Skin of body (tissue), 3 donors: ENCODE measurements at places on chromosomes 2 and 18.
A peak's percentile ranks its signal among the peaks of the same experiment; 100 is the strongest.

DNA sequence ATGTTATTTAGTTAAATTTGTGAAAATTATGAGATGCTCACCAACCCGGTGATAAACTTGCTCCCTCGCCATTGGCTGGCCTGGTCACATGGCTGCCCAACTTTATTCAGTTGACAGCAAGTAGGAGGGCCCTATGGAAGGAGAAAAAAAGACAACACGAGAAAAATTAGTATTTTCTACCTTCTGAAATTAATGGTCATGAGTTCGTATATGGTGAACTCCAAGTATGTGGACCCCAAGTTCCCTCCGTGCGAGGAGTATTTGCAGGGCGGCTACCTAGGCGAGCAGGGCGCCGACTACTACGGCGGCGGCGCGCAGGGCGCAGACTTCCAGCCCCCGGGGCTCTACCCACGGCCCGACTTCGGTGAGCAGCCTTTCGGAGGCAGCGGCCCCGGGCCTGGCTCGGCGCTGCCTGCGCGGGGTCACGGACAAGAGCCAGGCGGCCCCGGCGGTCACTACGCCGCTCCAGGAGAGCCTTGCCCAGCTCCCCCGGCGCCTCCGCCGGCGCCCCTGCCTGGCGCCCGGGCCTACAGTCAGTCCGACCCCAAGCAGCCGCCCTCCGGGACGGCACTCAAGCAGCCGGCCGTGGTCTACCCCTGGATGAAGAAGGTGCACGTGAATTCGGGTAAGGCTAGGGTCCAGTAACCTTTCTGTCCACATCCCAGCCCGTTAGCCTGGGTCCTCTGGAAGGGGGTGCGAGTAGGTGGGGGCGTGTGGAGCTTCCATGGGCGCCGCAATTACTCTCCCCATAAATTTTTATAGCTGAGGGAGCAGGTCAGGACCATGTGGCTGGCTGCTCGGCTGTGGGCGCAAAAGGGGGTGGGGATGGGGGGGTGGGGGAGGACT, at the start of gene HOXD4:
Gene HOXD4 (plus strand): TSS at position 109 of the 846 bp plus-strand sequence. CDS start 84 bp downstream, at position 193.
- DNase-seq: no peak

DNA sequence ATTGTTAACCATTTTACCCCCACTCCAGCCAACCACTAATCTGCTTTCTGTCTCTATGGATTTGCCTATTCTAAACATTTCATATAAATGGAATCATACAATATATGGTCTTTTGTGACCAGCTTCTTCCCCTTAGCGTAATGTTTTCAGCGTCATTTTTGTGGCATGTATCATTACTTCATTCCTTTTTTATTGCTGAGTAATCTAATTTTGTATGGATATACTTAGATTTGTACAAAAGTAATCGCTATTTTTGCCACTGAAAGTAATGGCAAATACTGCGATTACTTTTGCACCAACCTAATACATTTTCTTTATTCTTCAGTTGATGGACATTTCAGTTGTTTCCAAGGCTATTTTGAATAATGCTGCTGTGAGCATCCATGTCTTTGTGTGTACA, 227.6 kb downstream of the WDR7 start:
- DNase-seq: no peak

DNA sequence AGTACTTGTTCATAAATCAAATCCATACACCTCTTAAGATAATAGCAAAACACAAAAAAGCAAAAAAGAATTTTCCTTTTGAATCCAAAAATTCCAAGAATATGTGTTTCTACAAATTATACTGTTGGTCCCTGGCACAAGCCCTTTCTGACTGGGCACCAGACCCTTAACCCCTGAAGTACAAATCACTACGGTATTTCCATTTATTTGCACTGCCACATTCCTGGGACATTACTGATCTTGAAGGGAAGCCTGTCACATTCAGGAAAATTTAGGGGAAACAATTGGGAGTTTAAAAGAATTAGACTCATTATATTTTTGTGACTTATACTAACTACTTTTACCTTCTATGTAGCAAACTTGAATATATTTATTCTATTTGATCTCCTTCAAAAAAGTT, 98.8 kb downstream of the ZNF521 start:
- DNase-seq: no peak

GRCh38 chr2:52035391-52035790, 1003.5 kb upstream of the NRXN1 start:
- no peak for DNase-seq

- DNase-seq: no peak
These were observed 761.4 kb downstream of the DCDC2C start for GRCh38 chr2:4464634-4465266.

DNA sequence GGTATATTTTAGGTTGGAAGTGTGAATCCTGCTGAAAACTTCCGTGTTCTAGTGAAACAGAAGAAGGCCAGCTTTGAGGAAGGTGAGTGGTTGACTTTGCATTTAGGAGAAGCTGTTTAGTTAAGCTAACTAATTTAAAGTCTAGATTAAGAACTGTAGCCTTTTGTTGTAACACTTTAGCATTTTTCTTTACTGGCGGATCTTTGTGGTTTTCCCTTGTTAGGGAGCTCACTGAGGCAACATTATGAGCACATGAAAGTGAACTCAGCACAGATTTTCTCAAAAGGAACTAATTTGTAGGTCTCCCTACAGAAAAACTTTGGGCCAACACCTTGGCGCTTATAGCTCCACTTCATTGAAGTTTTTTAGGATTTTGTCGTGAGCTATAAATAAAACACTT, 52.8 kb downstream of the XRCC5 start:
- DNase-seq: no peak

GRCh38 chr18:48594471-48595094, 55.8 kb downstream of the CTIF start:
- DNase-seq: no peak

GRCh38 chr2:234204480-234204879, 154.0 kb downstream of the SPP2 start:
- DNase-seq: no peak

DNA sequence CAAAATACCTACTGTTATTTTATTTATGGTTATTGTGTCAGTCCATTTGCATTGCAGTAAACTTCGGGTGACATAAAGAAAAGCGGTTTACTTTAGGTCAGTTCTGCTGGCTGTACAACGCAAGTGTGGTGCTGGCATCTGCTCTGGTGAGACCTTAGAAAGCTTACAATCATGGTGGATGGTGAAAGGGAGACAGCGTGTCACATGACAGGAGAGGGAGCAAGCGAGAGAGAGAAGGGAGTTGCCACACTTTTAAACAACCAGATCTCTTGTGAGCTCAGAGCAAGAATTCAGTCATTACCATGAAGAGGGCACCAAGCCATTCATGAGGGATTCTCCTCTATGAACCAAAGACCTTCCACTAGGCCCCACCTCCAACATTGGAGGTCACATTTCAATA, 2.0 kb upstream of the FAM171B start:
- DNase-seq: no peak

- DNase-seq: peak; percentile 17
These were observed 18.9 kb upstream of the THOC1 start for GRCh38 chr18:286515-287310.

DNA sequence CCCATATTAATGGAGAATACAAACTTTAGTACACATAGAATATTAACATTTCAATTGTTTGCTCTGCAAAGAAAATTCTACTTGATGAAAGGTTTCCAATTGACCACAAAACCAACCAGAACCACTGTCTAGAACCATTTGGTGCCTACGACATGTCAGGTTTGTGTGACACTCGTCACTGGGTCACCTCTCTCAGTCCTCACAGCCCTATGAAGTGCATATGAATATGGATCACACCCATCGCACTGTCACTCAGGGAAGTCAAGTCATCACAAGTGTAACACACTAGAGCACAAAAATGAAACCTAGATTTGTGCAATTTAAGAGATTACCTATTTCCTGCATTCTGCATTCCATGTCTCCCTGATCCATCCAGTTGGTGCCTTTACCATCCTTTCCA, 43.7 kb downstream of the PTPN2 start:
- no peak for DNase-seq

DNA sequence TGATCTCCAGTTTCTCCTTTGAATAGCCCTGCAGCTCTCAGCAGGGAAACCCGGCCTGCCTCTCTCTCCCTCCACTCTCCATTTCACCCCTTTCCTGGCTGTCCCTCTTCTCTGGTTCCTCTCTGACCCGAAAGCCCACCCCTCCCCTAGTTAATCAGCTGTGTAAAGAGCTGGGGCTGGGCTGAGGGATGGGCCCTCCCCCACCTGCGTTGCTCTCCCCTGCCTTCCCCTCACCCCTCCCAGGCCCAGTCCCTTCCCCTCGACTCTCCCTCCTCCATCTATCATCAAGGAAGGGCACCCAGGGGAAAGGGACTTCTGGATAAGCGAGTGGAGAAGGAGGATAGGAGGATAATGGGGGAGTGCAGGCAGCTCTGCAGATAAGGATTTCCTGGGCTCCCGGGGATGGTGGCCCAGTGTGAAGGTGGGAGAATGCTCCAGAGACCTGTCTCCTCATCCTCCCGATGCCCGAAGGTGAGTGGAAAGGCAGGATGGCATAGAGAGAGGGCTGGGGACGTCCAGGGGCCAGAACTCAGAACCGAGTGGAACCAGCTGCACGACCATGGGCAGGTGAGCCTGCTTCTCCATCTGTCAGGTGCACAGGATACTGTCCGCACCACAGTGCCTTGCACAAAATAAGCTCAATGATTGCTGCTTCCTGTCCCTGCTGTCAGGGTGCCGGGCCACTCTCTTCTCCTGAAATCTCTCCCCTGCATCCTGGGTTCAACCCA, 12.0 kb downstream of the SLC30A3 start:
- no peak for DNase-seq

- DNase-seq: no peak
These were observed 44.3 kb upstream of the RAB6C start for GRCh38 chr2:129935118-129935517.

DNA sequence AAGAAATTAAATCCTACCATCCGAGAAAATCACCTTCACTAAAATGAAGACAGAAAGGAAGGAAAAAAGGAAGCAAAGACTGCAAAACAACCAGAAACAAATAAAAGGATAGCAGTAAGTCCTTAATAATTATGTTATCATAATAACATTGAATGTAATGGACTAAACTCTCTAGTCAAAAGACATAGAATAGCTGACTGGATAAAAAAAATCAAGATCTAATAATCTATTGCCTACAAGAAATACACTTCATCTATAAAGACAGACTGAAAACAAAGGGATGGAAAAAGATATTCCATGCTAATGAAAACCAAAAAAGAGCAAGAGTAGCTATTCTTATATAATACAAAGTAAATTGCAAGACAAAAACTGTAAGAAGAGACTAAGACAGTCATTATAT, 48.5 kb upstream of the SGPP2 start:
- DNase-seq: no peak

- peak; percentile 42 for DNase-seq
These were observed 854 bp upstream of the DNMT3A start for GRCh38 chr2:25342372-25343186.

DNA sequence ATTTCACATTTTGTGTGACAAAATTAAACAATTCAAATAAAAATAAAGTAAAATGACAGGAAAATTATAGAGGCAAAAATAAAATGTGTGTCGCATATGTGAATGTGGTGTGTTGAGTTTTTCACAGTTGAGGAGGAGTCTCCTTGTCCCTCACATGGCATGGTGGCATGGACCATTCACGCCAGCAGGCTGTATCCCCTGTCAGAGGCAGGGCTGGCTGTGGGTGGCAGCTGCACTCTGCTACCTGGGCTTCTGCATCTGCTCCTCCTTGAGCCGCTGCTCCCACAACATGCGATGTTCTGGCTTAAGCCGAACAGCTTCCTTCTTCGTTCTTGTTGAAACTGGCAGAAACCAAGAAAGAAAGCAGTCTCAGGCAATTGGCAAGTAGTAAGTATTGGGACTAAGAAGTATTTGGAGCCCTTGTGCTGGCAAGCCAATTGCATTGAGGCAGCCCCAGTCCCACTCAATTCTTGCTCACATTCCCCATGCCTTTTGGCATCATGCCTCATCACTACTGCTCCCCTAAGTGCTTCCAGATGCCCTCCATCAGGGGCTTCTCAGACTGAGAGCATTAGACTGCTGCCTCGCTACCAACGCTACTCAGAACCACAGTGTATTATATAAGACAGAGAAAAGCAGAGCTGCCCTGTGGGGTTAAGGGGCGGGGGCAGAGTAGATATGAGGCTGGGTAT, 177.9 kb upstream of the NABP1 start:
- DNase-seq: peak; percentile 89

GRCh38 chr2:172870396-172870795, 134.8 kb downstream of the RAPGEF4 start:
- no peak for DNase-seq

DNA sequence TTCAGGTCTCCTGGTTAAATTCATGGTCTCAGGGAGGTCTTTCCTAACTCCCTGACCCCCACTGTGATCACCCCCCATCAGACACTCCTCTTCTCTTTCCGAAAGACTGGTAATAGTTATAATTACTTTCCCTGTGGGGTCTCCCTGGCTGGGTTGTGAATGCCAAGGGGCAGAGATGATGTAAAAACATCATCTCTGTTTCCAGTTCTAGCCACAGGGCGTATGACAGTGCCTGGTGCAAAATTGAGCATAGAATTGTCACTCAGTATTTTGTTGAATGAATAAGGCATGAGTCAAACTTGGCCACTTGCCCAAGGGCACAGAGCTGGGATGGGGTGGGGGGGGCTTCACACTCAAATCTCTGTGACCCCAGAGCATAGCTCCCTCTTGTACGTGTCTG, 65.2 kb downstream of the LTBP1 start:
- DNase-seq: no peak

DNA sequence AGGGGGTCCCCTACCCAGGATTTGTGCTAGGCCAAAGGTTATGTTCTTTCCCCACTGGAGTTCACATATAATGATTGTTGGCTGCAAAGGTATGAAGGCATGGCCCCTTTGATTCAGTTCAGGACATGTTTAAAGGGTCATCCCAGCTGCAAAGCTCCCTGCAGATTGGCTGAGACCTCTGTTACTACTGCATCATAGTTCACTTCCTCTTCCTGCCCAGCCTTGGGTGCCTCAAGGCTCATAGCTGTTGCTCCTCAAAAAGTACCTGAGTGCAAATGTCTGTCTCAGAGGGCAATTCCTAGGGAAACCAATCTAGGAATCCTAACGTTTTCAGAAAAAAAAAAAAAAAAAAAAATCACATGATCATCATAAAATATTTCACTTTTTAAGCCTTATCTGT, 125.1 kb downstream of the ATL2 start:
- DNase-seq: no peak

DNA sequence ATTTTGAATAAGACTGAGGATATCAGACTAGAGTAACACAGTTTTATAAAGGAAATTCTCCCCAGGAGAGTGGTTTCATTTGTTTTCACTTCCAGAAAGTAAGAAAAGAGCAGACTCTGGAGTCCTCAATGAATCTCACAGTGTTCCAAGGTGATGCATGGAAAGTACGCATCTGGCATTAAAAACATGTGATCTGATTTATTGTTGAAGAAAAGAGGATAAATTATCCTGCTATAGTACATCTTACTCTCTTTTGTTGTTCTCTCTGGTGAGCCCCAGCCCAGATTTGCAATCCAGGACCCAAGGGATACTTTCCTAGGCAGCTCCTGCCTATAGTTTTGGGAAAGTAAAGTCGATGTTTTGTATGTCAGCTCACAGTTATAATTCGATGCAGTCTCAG, 285.9 kb downstream of the CTNNA2 start:
- DNase-seq: peak; percentile 55

- no peak for DNase-seq
These were observed 47.3 kb upstream of the SERPINE2 start for GRCh38 chr2:224086226-224086914.
